MM.1S (cell line): ENCODE measurements at places on chromosomes 16 and 17.
A peak's percentile ranks its signal among the peaks of the same experiment; 100 is the strongest.

GRCh38 chr16:64997751-64998150, 124.1 kb downstream of the CDH11 start:
- no peaks in the 10 kb centered on the region for H3K36me3 ChIP-seq
- no peaks in the 10 kb centered on the region for H3K4me1 ChIP-seq
- no peak for DNase-seq
- no peak overlapping the region for H3K4me3 ChIP-seq
- H3K27ac ChIP-seq = no peak overlapping the region

- H3K27ac ChIP-seq = no peak overlapping the region
- H3K4me3 ChIP-seq = no peak overlapping the region
- DNase-seq = no peak
- no peaks in the 10 kb centered on the region for H3K4me1 ChIP-seq
These were observed 130.4 kb downstream of the ABCC12 start for GRCh38 chr16:48025359-48025758.

- H3K36me3 ChIP-seq = no peaks in the 10 kb centered on the region
- H3K27me3 ChIP-seq = no peaks in the 10 kb centered on the region
- no peaks in the 10 kb centered on the region for H3K4me1 ChIP-seq
- no peak overlapping the region for H3K27ac ChIP-seq
These were observed 553.3 kb upstream of the CDH11 start for GRCh38 chr16:65675161-65675560.

DNA sequence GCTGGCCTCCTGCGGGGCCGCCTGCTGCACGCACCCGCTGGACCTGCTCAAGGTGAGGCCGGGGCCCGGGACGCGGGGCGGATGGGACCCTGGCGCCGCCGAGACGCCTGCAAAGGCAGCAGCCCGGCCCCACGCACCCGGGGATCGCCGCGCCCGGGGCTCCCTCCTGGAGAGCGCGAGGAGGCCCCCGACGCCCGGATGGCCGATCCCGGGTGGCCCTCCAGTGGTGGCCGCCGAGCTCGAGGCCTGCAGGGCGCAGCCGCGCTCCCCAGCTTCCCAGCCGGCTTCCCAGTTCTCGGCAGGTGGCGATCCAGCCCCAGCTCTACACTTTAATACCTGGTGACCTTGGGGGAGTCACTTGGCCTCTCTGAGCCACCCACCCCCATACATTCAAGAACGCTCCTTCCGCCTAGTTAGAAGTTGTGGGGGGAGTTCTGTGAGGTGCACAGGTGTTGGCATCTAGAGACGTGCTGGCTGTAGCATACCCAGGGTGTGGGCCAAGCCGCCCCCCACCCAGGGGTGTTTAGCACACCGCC, 452 bp downstream of the SLC25A10 start:
- 0 out of 2 replicates have a peak overlapping the region, but pooled peaks have one; percentile 25 for H3K27ac ChIP-seq
- H3K36me3 ChIP-seq = no peaks in the 10 kb centered on the region
- no peaks in the 10 kb centered on the region for H3K27me3 ChIP-seq
- peak; percentile 37 for DNase-seq
- peaks cover 17% of the 10 kb centered on the region for H3K4me1 ChIP-seq
- peak overlapping the region; percentile 97 for H3K4me3 ChIP-seq

GRCh38 chr16:73154063-73154870, 106.3 kb upstream of the ZFHX3 start:
- no peak overlapping the region for H3K27ac ChIP-seq
- H3K36me3 ChIP-seq = no peaks in the 10 kb centered on the region
- no peaks in the 10 kb centered on the region for H3K4me1 ChIP-seq
- H3K27me3 ChIP-seq = no peaks in the 10 kb centered on the region

DNA sequence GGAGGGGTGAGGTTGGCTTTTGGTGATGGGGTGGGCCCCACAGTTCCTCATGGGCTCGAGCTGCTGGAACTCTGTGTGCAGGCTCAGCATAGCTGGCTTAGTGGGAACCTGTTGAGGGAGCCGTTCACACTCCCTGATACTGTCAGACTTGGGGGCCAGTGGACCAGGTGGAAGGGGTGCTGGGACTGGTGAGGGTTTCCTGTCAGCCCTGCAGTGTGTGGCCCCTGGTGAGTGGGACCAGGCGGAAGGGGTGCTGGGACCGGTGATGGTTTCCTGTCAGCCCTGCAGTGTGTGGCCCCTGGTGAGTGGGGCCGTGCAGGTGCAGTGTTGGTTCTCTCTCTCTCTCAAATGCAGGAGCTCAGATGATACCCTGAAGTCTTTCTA, 45.1 kb upstream of the ZNF750 start:
- H3K27me3 ChIP-seq = no peaks in the 10 kb centered on the region
- H3K36me3 ChIP-seq = no peaks in the 10 kb centered on the region
- DNase-seq = no peak
- no peak overlapping the region for H3K4me3 ChIP-seq

GRCh38 chr17:49734515-49735490, 27.0 kb upstream of the SLC35B1 start:
- DNase-seq = no peak
- no peak overlapping the region for H3K4me3 ChIP-seq
- peaks cover 10% of the 10 kb centered on the region for H3K4me1 ChIP-seq
- H3K27me3 ChIP-seq = no peaks in the 10 kb centered on the region
- H3K36me3 ChIP-seq = no peaks in the 10 kb centered on the region

DNA sequence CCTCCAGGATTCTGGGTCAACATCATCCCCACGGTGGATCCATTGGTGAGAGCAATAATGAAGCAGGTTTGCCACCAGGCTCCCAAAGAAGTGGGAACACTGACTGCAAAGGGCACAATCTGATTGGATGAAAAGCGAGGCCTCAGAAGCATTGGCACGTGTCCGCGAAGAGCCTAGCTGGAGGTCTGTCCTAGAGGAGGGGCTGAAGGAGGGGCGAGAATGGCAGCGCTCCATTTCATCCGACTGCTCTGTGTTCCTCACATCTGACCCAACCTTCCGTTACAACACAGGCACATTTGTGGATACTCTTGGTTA, 79.9 kb downstream of the MRC2 start:
- peaks cover 28% of the 10 kb centered on the region for H3K27me3 ChIP-seq
- no peak overlapping the region for H3K4me3 ChIP-seq
- no peaks in the 10 kb centered on the region for H3K36me3 ChIP-seq
- DNase-seq = no peak
- H3K27ac ChIP-seq = no peak overlapping the region

- H3K4me1 ChIP-seq = no peaks in the 10 kb centered on the region
- no peak for DNase-seq
- H3K4me3 ChIP-seq = no peak overlapping the region
- no peaks in the 10 kb centered on the region for H3K27me3 ChIP-seq
- H3K27ac ChIP-seq = no peak overlapping the region
These were observed 18.1 kb upstream of the ARL2BP start for GRCh38 chr16:57226701-57227621.

GRCh38 chr17:50770346-50770745, 3.0 kb upstream of the ANKRD40CL start:
- peaks cover 24% of the 10 kb centered on the region for H3K4me1 ChIP-seq
- H3K27ac ChIP-seq = no peak overlapping the region
- no peaks in the 10 kb centered on the region for H3K27me3 ChIP-seq
- H3K36me3 ChIP-seq = no peaks in the 10 kb centered on the region
- DNase-seq = no peak

- H3K36me3 ChIP-seq = no peaks in the 10 kb centered on the region
- H3K4me3 ChIP-seq = no peak overlapping the region
- no peak for DNase-seq
- no peaks in the 10 kb centered on the region for H3K4me1 ChIP-seq
These were observed 145.9 kb upstream of the LHX1 start for GRCh38 chr17:36791150-36791941.

- DNase-seq = no peak
- H3K4me1 ChIP-seq = no peaks in the 10 kb centered on the region
- H3K36me3 ChIP-seq = no peaks in the 10 kb centered on the region
- H3K27ac ChIP-seq = no peak overlapping the region
- H3K4me3 ChIP-seq = no peak overlapping the region
- H3K27me3 ChIP-seq = no peaks in the 10 kb centered on the region
These were observed 26.1 kb downstream of the TEX2 start for GRCh38 chr17:64236827-64237403.

DNA sequence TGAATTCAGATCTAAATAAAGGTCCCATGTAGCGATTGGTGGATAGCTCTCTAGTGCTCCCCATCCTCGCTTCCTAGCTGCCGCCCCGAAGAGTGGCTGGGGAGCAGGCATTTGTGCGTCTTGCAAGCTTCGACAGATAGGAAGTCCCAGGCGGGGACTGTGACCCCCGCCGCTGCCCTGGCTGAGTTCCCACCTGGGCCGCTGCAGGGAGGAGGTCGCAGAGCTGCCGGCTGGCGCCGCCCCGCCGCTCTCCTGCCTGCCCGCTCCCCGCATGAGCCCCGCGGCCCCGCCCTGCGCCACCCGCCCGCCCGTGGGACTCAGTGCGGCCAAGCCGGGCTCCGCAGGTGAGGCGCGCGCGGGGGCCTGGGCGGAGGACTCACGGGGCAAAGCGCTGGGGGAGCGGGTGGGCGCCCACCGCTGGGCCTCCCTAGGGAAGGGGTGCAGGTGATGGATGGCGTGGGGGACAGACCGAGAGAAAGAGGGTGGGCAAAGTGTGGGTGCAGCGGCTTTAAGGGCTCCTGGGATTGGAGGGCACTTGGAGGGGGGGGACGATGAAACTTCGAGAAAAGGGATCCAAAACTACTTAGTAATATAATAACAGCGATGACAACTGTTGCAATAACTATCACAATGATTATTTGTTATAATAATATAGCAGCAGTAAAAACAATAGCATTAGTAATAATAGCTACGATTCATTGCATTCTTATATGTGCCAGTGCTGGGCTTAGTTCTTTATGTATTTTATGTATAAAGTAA, at the start of gene OTOA:
OTOA (plus strand) TSS at position 80 of the 759 bp plus-strand sequence. CDS start 14,547 bp downstream, outside the sequence.
- no peaks in the 10 kb centered on the region for H3K4me1 ChIP-seq
- DNase-seq = no peak
- no peak within 1 kb of the TSS for H3K27ac ChIP-seq

DNA sequence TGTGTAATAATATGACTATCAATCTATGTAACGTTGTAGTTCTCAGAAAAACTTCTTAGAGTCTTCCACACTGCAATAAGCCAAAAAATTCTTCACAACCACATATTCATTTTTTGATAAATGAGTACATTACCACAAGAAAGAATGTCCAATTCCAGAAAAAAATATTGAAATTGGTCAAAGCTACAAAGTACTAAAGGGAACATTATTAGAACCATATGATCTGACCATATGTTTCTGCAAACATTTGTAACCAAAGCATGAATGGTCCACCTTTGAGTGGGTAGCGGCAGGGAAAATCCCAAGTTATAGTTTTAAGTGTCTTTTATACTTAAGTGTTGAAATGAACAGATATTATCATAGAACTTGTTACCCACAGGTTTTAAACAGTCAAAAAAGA, 71.7 kb upstream of the NACA2 start:
- DNase-seq = no peak
- no peaks in the 10 kb centered on the region for H3K36me3 ChIP-seq
- no peak overlapping the region for H3K27ac ChIP-seq
- H3K4me3 ChIP-seq = no peak overlapping the region
- H3K27me3 ChIP-seq = no peaks in the 10 kb centered on the region

DNA sequence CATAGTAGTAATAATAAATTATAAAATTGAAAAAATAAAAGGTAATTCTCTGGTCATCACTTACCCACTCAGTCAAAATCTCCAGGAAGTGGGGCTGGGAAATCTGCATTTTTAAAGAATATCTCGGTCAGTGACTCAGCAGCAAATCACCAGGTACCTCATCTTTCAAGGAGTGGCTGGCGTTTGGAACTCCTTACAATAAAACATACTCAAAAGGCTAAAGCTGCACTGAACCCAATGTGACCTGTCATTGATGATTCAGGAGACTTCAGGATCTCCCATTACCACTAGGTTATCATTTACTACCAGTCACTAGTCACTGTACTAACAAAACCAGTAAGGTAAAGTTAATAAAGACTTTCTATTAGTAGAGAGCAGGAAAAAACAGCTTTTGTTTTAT, 21.5 kb upstream of the RFFL start:
- H3K4me3 ChIP-seq = no peak overlapping the region
- DNase-seq = no peak
- H3K27me3 ChIP-seq = no peaks in the 10 kb centered on the region
- peaks cover 48% of the 10 kb centered on the region for H3K4me1 ChIP-seq
- H3K27ac ChIP-seq = no peak overlapping the region

DNA sequence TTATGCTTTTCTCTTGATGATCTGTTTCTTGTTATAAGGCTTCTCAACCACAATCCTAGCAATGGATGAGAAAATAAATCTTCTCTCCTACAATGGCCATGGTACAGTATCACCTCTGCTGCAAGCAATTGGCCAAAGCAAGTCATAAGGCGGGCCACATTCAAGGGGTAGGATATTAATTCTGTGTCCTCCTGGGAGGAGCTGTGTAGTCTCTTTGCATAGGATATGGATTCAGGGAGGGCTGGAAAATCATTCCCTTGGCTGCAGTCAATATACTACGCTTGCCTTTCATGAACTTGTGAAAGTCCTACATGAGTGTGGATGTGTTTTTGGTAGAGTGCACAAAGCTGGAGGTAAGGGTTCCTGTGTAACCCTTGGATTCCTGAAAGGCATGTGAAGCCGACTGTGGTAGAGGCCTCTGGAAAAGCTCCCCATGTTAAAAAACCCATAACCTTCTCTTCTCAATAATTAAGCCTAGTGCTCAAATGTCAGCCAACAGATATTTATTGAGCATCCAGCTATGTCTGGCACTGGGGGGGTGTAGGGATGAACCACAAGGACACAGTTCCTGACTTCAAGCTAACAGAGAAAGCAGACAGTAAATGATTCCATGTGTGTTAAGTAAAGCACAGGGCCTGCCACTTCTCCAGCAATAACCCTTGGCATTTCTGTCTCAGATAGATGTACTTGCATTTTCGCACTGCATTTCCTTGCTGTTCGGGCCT, 147.6 kb upstream of the HS3ST3A1 start:
- no peaks in the 10 kb centered on the region for H3K4me1 ChIP-seq
- H3K36me3 ChIP-seq = no peaks in the 10 kb centered on the region
- DNase-seq = no peak
- H3K27ac ChIP-seq = no peak overlapping the region
- no peaks in the 10 kb centered on the region for H3K27me3 ChIP-seq

GRCh38 chr17:38982858-38983746, 15.9 kb upstream of the FBXO47 start:
- peak; percentile 66 for DNase-seq
- no peaks in the 10 kb centered on the region for H3K4me1 ChIP-seq
- H3K27me3 ChIP-seq = no peaks in the 10 kb centered on the region

- no peak overlapping the region for H3K27ac ChIP-seq
- DNase-seq = no peak
- H3K27me3 ChIP-seq = peaks cover 43% of the 10 kb centered on the region
- H3K4me3 ChIP-seq = no peak overlapping the region
These were observed 305.4 kb downstream of the FOXL1 start for GRCh38 chr16:86883583-86884389.

GRCh38 chr16:28845293-28845692, 855 bp downstream of the TUFM start:
- H3K27me3 ChIP-seq = no peaks in the 10 kb centered on the region
- H3K4me1 ChIP-seq = peaks cover 12% of the 10 kb centered on the region
- H3K36me3 ChIP-seq = no peaks in the 10 kb centered on the region; the same call in 1 of the 2 replicates

GRCh38 chr17:40577611-40578065, 12.4 kb upstream of the CCR7 start:
- H3K4me1 ChIP-seq = peaks cover 31% of the 10 kb centered on the region
- no peaks in the 10 kb centered on the region for H3K36me3 ChIP-seq
- H3K4me3 ChIP-seq = no peak overlapping the region
- H3K27me3 ChIP-seq = peaks cover 6% of the 10 kb centered on the region; the same call in 1 of the 2 replicates
- peak overlapping the region; percentile 34; the same call in 1 of the 2 replicates for H3K27ac ChIP-seq

GRCh38 chr17:73733517-73733916, 89.3 kb upstream of the SDK2 start:
- no peaks in the 10 kb centered on the region for H3K4me1 ChIP-seq
- no peak overlapping the region for H3K4me3 ChIP-seq
- no peaks in the 10 kb centered on the region for H3K36me3 ChIP-seq
- no peak for DNase-seq
- H3K27ac ChIP-seq = no peak overlapping the region
- H3K27me3 ChIP-seq = peaks cover 75% of the 10 kb centered on the region
